ENCODE measurements at places on chromosomes 6 and 20.

DNA sequence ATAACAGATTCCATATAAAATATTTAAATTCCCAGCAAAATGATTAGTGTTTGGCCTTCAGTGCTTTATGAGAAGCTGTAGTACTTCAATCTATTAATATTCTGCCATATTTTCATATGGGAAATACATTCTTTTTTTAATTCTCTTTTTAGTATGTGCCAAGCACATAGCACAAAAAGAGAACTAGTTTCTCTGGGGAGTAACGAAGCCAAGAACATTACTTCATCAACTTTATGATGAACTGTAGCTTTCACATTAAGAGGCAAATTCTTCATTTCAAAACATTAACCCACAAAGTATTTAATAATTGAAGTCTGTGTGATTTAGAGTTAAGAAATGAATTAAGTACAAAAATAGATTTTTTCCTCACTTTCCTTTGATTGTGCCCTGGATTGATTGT is 281.0 kb upstream of the EYS start:
- DNase-seq, result no peak

- no peak for DNase-seq
Observed at GRCh38 chr6:121770943-121771342, 335.5 kb downstream of the GJA1 start.

- no peak for DNase-seq
Observed at GRCh38 chr6:21005816-21006570, 471.7 kb downstream of the CDKAL1 start.

- no peak for DNase-seq
Observed at GRCh38 chr6:135901774-135902524, 50.4 kb downstream of the PDE7B start.
